ENCODE measurements at places on chromosomes 7 and 10. TPM values are rescaled to one million over a fixed set of nuclear protein-coding genes. Genes with fewer than 3 reads are reported as not detected.

The ADGRA1 gene
- not detected for total RNA-seq

The HMX2 gene
- total RNA-seq, result not detected

The SEMA3E gene
- total RNA-seq, result 0.38 TPM

The FKBP6 gene
- total RNA-seq, result not detected

The OIT3 gene
- total RNA-seq, result under 0.01 TPM

The ACSM6 gene
- total RNA-seq, result not detected

The TYW1B gene
- total RNA-seq, result 8.5 TPM

The ETV1 gene
- 14.1 TPM for total RNA-seq

The DRGX gene
- total RNA-seq, result not detected

The ABCB4 gene
- 0.28 TPM for total RNA-seq

The ATOH7 gene
- total RNA-seq, result 0.28 TPM

The SPDYE9 gene
- not detected for total RNA-seq

The APBB1IP gene
- 0.19 TPM for total RNA-seq

The NSUN5 gene
- 13.2 TPM for total RNA-seq

The PCLO gene
- 0.19 TPM for total RNA-seq

The UBE2D4 gene
- total RNA-seq, result 5.4 TPM

The MEST gene
- total RNA-seq, result 384 TPM

The UCN3 gene
- not detected for total RNA-seq

The SLIT1 gene
- under 0.01 TPM for total RNA-seq

The SFTPA1 gene
- not detected for total RNA-seq

The CDK14 gene
- 39.7 TPM for total RNA-seq

The ITPRID1 gene
- total RNA-seq, result not detected

The ZNF467 gene
- total RNA-seq, result 0.77 TPM

The WDFY4 gene
- not detected for total RNA-seq

The NPSR1 gene
- not detected for total RNA-seq

The LIMK1 gene
- 18.3 TPM for total RNA-seq

The ANKRD61 gene
- under 0.01 TPM for total RNA-seq

The MINDY4 gene
- 6.2 TPM for total RNA-seq

The GPR141 gene
- total RNA-seq, result not detected

The POLR1F gene
- 15.2 TPM for total RNA-seq

The ZNF239 gene
- 12.1 TPM for total RNA-seq

The PIP gene
- total RNA-seq, result 0.38 TPM

The LRGUK gene
- total RNA-seq, result 0.28 TPM

The EPHA1 gene
- 0.58 TPM for total RNA-seq

The LRMDA gene
- total RNA-seq, result 0.38 TPM

The COL26A1 gene
- total RNA-seq, result under 0.01 TPM

The TAS2R3 gene
- total RNA-seq, result 0.38 TPM

The HABP2 gene
- total RNA-seq, result 0.19 TPM

The SPDYE16 gene
- total RNA-seq, result not detected

The SLC4A2 gene
- total RNA-seq, result 91.4 TPM

The POU6F2 gene
- not detected for total RNA-seq

The STEAP2 gene
- total RNA-seq, result 36.9 TPM

The ELN gene
- 6.9 TPM for total RNA-seq

The CC2D2B gene
- under 0.01 TPM for total RNA-seq

The SUGCT gene
- 17.8 TPM for total RNA-seq

The CALHM2 gene
- total RNA-seq, result 15.0 TPM

The GPRIN2 gene
- not detected for total RNA-seq

The LHFPL3 gene
- not detected for total RNA-seq

The FKBP9 gene
- total RNA-seq, result 179 TPM

The PLAC9 gene
- 12.8 TPM for total RNA-seq

The BAIAP2L1 gene
- 3.1 TPM for total RNA-seq

The TDRD1 gene
- 5.1 TPM for total RNA-seq

The RBP4 gene
- total RNA-seq, result not detected

The GATA3 gene
- total RNA-seq, result 0.28 TPM

The CTNNA3 gene
- total RNA-seq, result under 0.01 TPM

The GRID2IP gene
- under 0.01 TPM for total RNA-seq
